NCI-H345 (cell line): ENCODE measurements at places on chromosomes 4 and X.

GRCh38 chr4:161822174-161822573 is 341.6 kb downstream of the FSTL5 start:
- DNase-seq = no peak

GRCh38 chr4:20895988-20896387 is 195.7 kb downstream of the PACRGL start:
- DNase-seq = no peak

DNA sequence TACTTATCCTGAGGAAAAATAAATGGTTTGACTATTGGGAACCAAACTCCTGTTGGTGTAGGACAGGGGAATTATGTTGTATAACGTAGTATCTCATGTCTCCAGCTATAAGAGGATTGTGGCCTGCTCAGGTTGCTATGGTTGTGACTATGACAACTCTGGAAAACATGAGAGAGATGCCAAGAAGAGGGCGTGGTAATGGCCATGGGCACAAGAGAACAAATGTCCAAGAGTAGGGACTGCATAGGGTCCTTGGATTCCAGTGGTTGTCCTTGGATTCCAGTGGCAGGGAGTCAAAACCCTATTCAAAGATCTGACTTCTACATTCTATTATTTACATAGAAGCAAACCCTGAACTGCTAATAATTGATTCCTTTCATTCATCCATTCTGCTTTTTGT is 6.8 kb upstream of the MOB1B start:
- no peak for DNase-seq

- DNase-seq = no peak
These were observed 199.8 kb upstream of the ZIC3 start for GRCh38 chrX:137366018-137366633.

DNA sequence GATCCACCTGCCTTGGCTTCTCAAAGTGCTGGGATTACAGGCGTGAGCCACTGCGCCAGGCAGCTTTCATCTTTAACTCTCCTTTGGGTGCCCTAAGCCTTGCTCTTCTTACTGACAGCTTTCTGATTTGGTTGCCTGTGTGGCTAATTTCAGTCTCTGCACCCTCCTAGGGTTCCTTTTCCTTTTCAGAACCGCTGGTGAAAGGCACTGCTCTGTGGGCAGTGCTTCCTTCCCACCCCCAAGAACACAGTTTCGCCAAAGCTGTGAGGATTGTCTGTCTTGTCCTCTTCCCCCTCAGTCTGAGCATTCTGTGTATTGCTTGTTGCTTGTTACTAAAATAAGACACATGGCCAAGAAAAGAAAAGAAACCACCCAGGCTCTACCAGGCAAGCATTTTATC is 101.4 kb upstream of the FRMPD3 start:
- no peak for DNase-seq

DNA sequence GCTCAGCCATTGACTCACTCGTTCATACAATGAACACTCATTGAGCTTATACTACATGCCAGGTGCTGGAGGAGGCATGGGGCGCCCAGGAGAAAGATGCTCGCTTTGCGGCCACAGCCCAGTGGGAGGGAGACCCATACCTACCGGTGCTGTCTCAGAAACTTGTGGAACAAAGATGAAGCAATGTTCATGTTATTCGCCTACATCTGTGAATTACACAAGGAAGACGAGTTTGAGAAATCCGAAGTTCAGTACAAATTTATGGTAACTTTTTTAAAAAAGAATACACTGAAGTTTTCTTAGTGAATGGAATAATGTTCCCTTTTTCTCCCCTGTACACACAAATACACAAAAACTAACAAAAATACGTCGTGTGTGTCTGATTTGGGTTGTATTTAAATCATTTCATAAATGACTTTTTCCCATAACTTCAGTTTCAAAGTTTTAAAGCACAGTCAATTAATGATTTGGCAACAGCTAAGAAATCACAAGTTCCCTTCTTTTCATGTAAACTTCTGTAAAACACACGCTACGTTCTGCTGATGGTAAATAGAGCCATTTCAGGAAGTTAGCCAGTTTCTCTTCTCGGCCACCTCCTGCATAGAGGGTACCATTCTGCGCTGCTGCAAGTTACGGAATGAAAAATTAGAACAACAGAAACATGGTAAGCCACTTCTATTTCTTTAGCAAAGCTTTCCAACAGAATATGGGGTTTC is at the start of gene TLR8:
Gene TLR8 (plus strand): TSS at position 575 of the 716 bp plus-strand sequence. CDS start 87 bp downstream, at position 662.
- no peak for DNase-seq

GRCh38 chr4:30763321-30763727 is 43.2 kb downstream of the PCDH7 start:
- DNase-seq = no peak

DNA sequence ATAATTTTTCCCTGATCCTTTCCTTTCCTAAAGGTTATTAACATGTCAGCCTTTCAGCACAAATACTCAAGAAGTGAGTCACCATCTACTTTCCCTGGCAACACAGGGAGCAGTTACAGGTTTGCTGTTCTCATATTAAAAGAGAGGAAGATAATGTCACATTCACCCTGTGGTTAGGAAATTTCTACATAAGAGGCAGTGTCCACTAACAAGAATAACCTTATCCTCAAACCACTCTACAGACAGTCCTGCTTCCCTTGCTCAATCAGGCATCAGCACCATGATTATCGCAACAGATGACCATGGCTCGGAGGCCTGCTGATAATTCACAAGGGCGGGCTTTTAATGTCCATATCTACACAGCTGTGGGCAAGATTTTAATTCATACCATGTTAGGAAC is 30.9 kb downstream of the RNF150 start:
- no peak for DNase-seq

- DNase-seq = no peak
These were observed 23.3 kb downstream of the UCHL1 start for GRCh38 chr4:41280010-41280409.

GRCh38 chrX:72102760-72103159 is 29.0 kb downstream of the RTL5 start:
- no peak for DNase-seq

- no peak for DNase-seq
These were observed 59.1 kb downstream of the FAM184B start for GRCh38 chr4:17722356-17722700.

GRCh38 chr4:133178956-133179355 is 29.9 kb downstream of the PCDH10 start:
- no peak for DNase-seq

GRCh38 chr4:57943682-57944081 is 833.5 kb upstream of the IGFBP7 start:
- DNase-seq = no peak

GRCh38 chr4:68748181-68748991 is 67.4 kb upstream of the UGT2B10 start:
- no peak for DNase-seq

DNA sequence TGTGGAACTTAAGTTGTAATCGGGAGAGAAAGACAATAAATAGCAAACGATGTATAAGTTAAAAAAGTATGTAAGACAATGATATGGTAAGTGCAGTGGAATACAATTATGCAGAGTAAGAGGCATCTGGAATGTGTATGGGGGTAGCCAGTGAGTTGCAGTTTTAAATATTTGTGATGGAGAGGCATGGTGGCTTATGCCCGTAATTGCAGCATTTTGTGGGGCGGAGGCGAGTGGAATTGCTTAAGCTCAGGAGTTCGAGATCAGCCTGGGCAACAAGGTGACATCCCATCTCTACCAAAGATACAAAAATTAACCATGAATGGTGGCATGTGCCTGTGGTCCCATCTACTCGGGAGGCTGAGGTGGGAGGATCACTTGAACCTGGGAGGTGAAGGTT is 52.5 kb upstream of the WDFY3 start:
- no peak for DNase-seq

- DNase-seq = no peak
These were observed 456.4 kb upstream of the HTR2C start for GRCh38 chrX:114127411-114128025.

DNA sequence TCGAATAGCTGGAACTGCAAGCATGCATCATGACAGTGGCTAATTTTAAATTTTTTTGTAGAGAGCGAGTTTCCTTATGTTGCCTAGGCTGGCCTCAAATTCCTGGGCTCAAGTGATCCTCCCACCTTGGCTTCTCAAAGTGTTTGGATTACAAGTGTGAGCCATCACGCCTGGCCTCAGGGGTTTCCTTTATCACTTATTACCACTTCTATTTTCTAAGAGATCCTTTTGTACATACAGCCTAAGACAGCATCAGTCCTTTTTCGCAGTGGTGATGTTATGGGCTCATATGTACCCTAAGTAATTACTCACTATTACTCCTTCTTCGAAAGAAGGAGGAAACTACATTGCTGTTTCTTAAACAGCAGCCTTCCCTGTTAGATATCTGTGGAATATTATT is 54.1 kb upstream of the CDKN2AIP start:
- DNase-seq = no peak

DNA sequence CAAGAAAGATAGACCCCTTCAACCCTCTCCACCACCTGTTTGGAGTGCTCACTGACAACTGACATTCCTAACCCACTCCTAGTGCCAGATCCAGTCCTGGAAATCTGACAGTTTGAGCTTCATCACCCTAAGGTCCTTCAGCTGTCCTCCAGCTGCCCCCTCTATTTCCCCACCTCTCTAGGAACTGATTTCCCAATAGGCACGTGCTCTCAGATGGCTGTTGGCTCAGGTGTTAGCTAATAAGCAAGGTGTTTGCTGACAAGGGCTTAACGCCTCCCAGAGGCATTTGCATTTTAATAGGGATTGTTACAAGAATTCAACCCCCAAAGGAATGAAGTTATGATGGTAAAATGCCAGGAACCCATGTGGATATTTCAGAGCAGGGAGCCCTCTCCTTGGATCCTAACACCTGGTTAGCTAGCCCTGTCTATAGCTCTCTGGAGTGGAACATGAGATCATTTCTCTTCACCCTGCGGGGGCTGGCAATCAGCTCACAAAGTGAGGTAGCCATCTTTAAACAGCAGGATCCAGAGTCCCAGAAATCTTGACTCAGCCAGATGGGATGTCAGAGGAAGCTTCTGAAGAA is 348.5 kb upstream of the SFRP2 start:
- DNase-seq = no peak

- no peak for DNase-seq
These were observed 110.4 kb downstream of the SCD5 start for GRCh38 chr4:82688091-82688795.

- no peak for DNase-seq
These were observed 6.9 kb downstream of the CCNB3 start for GRCh38 chrX:50211510-50211909.

GRCh38 chr4:73583666-73584065 is 36.6 kb downstream of the RASSF6 start:
- no peak for DNase-seq

- no peak for DNase-seq
These were observed 726.0 kb downstream of the C4orf33 start for GRCh38 chr4:129821963-129822362.

DNA sequence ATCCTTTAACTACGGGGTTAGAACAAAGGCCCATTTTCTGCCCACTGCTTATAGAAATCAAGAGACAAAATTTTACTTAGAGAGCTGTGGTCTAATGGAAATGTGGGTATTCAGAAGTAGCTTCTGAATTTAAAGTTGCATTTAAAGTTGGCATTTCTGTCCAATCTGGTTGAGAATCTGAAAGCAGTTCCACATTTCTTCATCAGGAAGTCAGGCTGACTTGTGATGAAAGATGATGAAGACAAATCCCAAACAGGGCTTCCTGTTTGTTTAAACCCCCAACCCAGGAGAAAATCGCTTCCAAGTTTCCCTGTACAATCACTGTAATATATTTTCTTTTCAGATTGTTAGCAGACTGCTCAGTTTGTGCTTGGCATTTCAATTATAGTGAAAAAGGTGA is 345.3 kb downstream of the SPRY1 start:
- no peak for DNase-seq

DNA sequence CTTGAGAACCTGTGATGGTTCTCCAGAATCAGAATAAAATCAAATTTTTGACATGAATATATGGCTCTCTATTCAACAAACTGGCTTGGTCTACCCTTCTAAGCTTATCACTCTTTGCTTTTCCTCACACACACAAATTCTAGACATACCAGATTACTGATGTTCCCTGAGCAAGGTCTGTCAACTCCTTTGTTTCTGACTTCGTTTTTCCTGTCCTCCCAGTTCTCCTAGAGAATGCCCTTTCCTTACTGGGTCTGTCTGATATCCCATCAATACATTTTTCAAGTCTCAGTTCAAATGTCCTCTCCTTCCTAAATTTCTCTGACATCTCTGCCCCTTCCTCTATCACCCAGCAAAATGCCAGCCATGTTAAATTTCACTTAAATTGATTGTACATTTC is 202.1 kb upstream of the IGFBP7 start:
- DNase-seq = no peak

- no peak for DNase-seq
These were observed 90.7 kb downstream of the PALLD start for GRCh38 chr4:168587411-168588125.

GRCh38 chr4:118396881-118397622 is 44.2 kb upstream of the PRSS12 start:
- peak; percentile 65 for DNase-seq

- DNase-seq = peak; percentile 13
These were observed 44.9 kb downstream of the GATB start for GRCh38 chr4:151715881-151716280.

GRCh38 chr4:134408897-134409296 is 207.3 kb upstream of the PABPC4L start:
- no peak for DNase-seq

DNA sequence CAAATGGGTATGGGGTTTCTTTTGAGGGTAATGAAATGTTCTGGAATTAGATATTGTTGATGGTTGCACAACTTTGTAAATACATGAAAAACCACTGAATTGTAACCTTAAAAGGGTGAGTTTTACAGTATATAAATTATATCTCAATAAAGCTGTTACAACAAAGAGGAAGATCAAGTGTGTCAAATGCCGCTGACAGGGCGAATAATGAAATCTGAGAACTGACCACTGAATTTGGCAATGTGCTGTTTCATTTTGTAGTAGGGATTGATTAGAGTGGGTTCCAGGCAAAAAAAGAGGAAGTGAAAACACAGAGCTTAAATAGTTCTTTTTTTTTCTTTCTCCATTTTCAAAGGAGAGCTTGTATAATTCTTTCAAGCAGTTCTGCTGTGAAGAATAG is 161.1 kb upstream of the NAP1L5 start:
- no peak for DNase-seq

DNA sequence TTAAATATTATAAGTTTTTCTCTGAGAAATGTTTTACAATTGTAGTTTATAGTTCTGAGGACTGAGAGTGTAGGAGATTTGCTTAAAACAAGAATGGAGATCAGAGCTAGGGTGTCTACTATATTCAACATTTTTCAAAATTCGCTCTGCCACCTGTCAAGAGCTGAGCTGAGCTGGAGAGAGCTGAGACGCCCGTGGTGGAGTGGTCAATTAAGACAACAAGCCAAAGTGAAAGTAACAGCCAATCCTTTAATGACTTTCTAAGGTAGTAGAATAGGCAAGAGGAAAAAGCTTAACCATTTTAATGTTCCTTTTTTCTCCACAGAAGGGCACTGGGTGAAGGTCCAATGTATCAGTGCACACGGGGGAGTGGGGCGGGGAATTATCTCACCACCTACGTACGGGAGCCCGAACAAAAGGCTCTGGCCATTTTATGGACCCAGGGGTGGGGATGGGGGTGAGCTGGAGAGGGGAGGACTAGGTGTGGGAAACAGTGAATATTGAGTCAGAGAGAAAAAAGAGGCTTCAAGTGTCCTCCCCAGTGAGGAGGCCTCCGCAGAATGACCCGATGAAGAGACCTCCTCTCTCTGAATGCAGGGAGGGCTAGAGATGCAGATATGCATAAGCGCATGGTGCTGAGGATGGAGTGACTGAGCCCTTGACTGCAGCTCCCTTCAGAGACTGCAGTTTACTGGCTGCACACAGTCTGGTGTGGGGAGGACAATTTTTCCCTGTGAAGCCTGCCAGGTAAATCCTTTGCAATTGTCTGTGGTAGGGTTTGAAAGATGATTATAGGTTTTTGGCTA is 60.8 kb downstream of the SPCS3 start:
- no peak for DNase-seq
